ENCODE measurements at places on chromosomes 11 and 22.

- H3K36me3 ChIP-seq, result no peaks in the 10 kb centered on the region
- no peak overlapping the region for H3K4me3 ChIP-seq
- no peak overlapping the region for H3K27ac ChIP-seq
- H3K27me3 ChIP-seq, result no peaks in the 10 kb centered on the region
- DNase-seq, result no peak
Observed at GRCh38 chr11:60221181-60221580, 21.8 kb downstream of the MS4A4E start.

DNA sequence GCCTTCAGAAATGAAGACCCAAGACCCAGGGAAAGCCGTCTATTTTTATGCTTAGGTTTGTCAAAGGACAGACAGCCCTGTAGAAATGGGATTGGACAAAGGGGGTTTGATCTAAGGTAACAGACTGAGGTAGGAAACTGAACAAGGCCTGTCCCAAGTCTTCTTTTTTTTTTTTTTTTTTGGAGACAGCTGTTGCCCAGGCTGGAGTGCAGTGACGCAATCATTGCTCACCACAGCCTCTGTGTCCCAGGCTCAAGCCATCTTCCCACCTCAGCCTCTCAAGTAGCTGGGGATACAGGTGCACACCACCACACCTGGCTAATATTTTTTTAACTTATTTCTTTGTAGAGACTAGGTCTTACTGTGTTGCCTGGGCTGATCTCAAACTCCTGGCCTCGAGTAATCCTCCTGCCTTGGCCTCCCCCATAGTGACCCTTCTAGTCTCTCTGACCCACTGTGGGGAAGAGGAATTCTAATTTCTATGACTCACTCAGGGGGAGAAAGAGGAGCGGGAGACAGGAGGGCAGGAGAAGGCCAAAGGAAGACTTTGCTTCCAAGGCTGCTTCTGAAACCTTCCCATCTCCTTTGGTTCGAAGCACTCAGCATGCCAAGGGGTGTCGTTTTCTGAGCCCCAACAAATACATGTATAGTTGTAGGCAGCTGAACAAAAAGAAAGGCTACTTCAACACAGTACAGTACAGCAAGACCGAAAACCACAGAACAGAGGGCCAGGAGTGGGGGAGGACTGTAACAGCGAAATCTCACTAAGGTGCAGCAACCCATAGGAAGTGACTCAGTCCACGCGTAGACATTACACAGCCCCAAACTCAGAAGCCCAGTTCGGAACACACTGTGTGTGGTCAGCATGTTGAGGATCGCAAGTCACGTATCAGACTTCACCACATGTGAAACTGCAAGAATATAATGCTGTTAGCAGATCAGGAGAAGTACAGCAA, 872 bp downstream of the TMA7B start:
- no peak overlapping the region for H3K4me3 ChIP-seq
- no peak for DNase-seq
- no peak overlapping the region for H3K27ac ChIP-seq
- H3K36me3 ChIP-seq, result no peaks in the 10 kb centered on the region
- H3K27me3 ChIP-seq, result peaks cover 4% of the 10 kb centered on the region

GRCh38 chr11:34068111-34068510, 16.6 kb downstream of the CAPRIN1 start:
- no peak overlapping the region for H3K4me3 ChIP-seq
- H3K36me3 ChIP-seq, result peaks cover 27% of the 10 kb centered on the region
- no peaks in the 10 kb centered on the region for H3K27me3 ChIP-seq
- peaks cover 7% of the 10 kb centered on the region for H3K4me1 ChIP-seq
- no peak overlapping the region for H3K27ac ChIP-seq
- no peak for DNase-seq

GRCh38 chr22:23700706-23701105, 9.9 kb downstream of the RGL4 start:
- H3K27ac ChIP-seq, result peak overlapping the region; percentile 71
- H3K36me3 ChIP-seq, result no peaks in the 10 kb centered on the region
- peak overlapping the region; percentile 4 for H3K4me3 ChIP-seq
- no peaks in the 10 kb centered on the region for H3K27me3 ChIP-seq
- peaks cover 8% of the 10 kb centered on the region for H3K4me1 ChIP-seq
- no peak for DNase-seq

DNA sequence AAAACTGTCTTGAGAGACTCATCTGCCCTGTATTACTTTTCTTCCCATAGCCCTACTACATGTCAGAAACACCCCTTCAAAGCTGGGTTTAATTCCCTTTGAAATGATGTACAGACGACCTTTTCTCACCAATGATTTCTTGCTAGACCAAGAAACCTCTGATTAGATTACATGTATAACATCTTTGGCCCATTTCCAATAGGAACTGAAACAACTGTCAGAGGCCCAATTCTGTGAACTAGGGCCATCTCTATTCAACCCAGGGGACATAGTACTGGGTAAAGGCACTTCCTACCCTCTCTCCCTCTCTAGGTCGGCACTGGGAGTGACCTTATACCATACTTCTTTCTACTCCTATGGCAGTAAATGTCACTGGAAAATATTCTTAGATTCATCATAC, 19.4 kb downstream of the NPAT start:
- H3K27ac ChIP-seq, result no peak overlapping the region
- H3K4me3 ChIP-seq, result no peak overlapping the region
- no peaks in the 10 kb centered on the region for H3K27me3 ChIP-seq
- no peaks in the 10 kb centered on the region for H3K4me1 ChIP-seq
- peaks cover 9% of the 10 kb centered on the region for H3K36me3 ChIP-seq

DNA sequence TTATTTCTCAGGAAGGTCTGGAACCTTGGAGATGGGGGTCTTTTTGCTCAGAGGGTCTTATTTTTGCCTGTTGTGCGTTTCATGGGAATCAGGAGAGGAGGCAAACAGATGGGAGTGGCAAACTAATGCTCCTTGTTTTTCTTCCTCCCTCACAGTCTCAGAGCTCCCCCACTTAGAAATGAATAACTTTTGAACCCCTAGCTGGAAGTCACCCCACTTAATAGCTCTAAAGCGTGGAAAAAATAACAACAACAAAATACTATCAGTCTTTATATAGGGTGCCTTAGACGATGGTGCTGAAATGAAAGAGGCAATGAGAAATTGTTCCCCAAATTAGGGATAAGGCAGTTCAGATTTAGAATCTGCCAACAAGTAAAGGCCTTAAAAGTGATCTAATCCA, 76.8 kb upstream of the BDNF start:
- no peak overlapping the region for H3K27ac ChIP-seq
- no peak for DNase-seq
- no peaks in the 10 kb centered on the region for H3K4me1 ChIP-seq
- H3K27me3 ChIP-seq, result no peaks in the 10 kb centered on the region

GRCh38 chr22:37467391-37467955, 18.7 kb downstream of the MFNG start:
- no peaks in the 10 kb centered on the region for H3K27me3 ChIP-seq
- H3K27ac ChIP-seq, result no peak overlapping the region
- DNase-seq, result no peak
- no peaks in the 10 kb centered on the region for H3K4me1 ChIP-seq
- no peaks in the 10 kb centered on the region for H3K36me3 ChIP-seq

- peak; percentile 28 for DNase-seq
- peaks cover 19% of the 10 kb centered on the region for H3K36me3 ChIP-seq
- no peaks in the 10 kb centered on the region for H3K27me3 ChIP-seq
Observed at GRCh38 chr11:64235437-64236161, 1.2 kb downstream of the VEGFB start.

- H3K36me3 ChIP-seq, result no peaks in the 10 kb centered on the region
- H3K4me1 ChIP-seq, result peaks cover 14% of the 10 kb centered on the region
- H3K27me3 ChIP-seq, result no peaks in the 10 kb centered on the region
- no peak for DNase-seq
- peak overlapping the region; percentile 52 for H3K4me3 ChIP-seq
Observed at GRCh38 chr22:39241794-39242594, 2.8 kb downstream of the PDGFB start.

DNA sequence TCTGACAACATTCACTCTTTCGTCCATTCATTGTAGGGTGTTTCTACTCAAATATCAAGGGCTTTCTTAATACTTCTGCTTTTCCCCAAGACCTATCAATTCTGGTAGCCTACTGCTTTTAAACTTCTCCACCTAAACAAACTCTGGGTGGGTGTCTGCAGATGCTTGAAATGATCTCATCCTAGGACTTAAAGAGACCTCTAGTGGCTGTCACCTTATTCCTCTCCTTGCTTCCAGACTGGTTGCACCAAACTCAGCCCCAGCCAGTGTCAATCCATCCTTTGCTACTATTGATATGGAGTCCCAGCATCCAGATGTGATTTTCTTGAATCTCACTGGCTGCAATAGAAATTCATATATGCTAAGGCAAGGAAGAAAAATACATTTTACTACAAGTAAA, 274.7 kb downstream of the NXPE2 start:
- no peak for DNase-seq
- no peaks in the 10 kb centered on the region for H3K27me3 ChIP-seq
- H3K4me1 ChIP-seq, result no peaks in the 10 kb centered on the region
- no peak overlapping the region for H3K27ac ChIP-seq
- H3K4me3 ChIP-seq, result no peak overlapping the region

GRCh38 chr22:38924347-38924952, 33.0 kb upstream of the APOBEC3A start:
- no peaks in the 10 kb centered on the region for H3K27me3 ChIP-seq
- H3K36me3 ChIP-seq, result no peaks in the 10 kb centered on the region
- peak; percentile 73 for DNase-seq
- no peak overlapping the region for H3K4me3 ChIP-seq
- peak overlapping the region; percentile 82 for H3K27ac ChIP-seq
- peaks cover 15% of the 10 kb centered on the region for H3K4me1 ChIP-seq

DNA sequence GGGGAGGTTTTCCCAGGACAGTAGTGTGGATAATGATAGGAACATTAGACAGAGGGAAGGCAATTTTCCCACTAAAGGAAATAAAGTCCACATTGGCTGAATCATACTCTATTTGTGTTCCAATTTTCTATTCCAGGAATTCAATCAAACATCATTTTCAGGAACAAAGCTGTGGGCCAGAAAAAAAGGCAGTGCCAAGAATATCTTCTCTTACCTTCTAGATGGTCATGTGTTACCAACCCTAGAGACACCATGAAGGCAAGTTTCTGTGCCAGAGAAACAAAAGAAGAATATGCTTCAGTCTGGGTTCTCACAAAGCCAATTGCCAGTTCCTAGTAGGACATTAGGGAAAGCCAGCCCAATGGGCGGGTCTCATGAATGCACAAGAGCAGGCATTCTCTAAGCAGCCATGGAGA, 27.5 kb downstream of the LARGE2 start:
- no peak for DNase-seq
- no peak overlapping the region for H3K4me3 ChIP-seq
- H3K4me1 ChIP-seq, result peaks cover 3% of the 10 kb centered on the region
- H3K27ac ChIP-seq, result no peak overlapping the region
- no peaks in the 10 kb centered on the region for H3K36me3 ChIP-seq
- no peaks in the 10 kb centered on the region for H3K27me3 ChIP-seq

DNA sequence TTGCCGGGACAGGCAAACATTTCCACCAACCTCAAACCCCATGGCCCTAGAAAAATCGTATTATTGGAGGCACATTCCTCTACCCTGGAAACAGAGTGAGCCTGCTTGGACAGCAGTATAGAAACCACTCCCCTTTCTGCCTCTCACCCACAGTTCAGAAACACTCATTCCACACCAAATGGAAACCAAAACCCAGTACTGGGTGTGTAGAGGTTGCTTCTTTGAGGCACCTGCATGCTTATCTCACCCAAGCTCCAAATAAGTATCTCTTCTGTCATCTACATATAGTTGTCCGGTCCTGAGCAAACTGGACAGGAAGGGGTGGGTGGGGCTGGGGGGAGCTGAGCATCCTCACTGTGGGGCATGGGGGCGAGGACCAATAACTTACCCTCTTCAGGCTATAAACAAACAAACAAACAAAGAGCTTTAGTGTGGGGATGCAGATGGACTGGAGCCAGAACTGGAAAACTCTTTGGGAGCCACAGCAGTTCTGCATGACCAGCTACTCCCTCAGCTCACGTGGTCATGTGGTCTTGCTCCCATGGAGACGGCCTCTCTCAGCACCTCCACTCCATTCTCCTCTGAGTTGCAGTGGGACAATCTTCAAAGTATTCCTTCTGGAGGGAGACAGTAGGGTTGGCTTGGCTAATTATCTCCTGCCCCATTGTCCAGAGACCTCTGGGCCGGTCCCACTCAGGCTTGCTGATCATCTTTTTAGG, 1.0 kb upstream of the PLAAT2 start:
- no peak overlapping the region for H3K27ac ChIP-seq
- H3K4me3 ChIP-seq, result no peak overlapping the region
- DNase-seq, result no peak
- no peaks in the 10 kb centered on the region for H3K36me3 ChIP-seq
- H3K4me1 ChIP-seq, result no peaks in the 10 kb centered on the region

- H3K4me1 ChIP-seq, result peaks cover 16% of the 10 kb centered on the region
- peak; percentile 73 for DNase-seq
- no peak overlapping the region for H3K4me3 ChIP-seq
- no peaks in the 10 kb centered on the region for H3K36me3 ChIP-seq
- H3K27ac ChIP-seq, result peak overlapping the region; percentile 2
Observed at GRCh38 chr22:49953680-49954344, 6.8 kb upstream of the PIM3 start.

DNA sequence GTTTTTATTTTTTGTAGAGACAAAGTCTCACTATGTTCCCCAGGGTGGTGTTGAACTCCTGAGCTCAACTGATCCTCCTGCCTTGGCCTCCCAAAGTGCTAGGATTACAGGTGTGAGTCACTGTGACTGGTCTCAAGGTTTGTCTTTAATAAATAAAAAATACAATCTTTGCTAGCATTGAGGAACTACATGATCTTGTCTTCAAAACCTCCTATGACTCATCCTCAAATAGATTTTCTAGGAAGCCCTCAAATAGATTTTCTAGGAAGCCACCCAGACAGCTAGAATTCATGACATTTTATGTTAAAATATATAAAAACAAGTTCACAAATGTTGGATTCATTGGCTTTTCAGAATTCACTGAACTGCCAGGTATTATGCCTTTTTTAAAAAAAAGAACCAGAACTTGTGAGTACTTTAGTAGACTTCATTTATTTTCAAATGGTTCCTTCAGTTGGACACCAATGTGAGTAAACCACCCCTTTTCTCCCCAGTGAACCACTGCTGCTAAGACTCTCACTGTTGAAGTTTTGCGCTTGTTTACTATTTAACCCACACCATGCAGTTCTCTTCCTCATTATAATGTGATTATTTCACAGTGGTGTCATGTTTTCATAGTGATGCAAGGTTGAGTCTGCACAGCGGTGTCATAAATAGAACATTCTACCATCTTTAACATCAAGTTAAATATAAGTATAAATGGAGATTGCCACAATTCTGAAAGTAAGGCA, 303.9 kb downstream of the CASP12 start:
- H3K27me3 ChIP-seq, result no peaks in the 10 kb centered on the region
- no peaks in the 10 kb centered on the region for H3K4me1 ChIP-seq
- no peak overlapping the region for H3K27ac ChIP-seq
- no peaks in the 10 kb centered on the region for H3K36me3 ChIP-seq
- DNase-seq, result no peak
- H3K4me3 ChIP-seq, result no peak overlapping the region

DNA sequence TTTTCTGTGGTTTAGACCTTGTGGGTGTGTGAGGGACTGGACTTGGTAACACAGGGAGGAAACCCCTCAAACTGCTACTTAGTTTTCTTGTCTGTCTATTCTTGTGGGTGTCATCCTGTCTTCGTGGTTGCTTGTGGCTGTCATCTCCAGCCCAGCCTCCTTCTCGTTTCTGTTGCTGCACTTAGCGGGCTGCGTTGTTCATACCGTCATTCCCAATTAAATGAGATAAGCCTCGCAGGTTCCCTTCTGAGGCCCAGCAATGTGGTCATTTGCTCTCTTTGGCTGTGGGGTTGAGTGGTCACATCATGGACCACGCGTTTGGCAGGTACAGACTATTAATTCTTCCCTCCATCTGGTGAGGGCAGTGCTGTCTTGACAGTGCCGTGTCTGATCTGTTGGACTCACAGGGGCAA, 18.8 kb downstream of the PANX1 start:
- H3K27me3 ChIP-seq, result no peaks in the 10 kb centered on the region
- no peaks in the 10 kb centered on the region for H3K36me3 ChIP-seq
- no peak overlapping the region for H3K27ac ChIP-seq
- no peak overlapping the region for H3K4me3 ChIP-seq
- DNase-seq, result no peak

Data from adrenal gland (tissue), 19 donors.